Naive thymus-derived CD8-positive, alpha-beta T cell (primary cell): ENCODE measurements at places on chromosomes 1 and 21.

GRCh38 chr1:55623311-55623710 is 408.1 kb upstream of the USP24 start:
- DNase-seq: no peak

DNA sequence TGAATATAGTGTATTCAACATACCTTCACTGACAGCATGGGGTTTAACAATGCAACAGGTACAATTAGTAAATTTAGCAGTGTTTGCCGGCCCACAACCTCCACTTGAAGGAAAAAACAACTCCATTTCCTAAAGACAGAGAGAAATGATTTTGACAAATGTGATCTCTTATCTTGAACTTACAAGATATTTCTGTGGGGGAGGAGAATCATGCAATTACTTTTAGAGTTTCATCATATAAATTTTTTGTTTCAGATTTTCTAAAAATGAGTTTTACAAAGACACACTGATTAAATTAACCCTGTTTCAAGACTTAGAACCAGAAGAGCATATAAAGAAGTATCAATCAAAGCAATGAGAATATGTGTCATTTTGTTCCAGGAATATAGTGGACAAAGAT is 80.3 kb downstream of the NME7 start:
- DNase-seq: no peak

- DNase-seq: no peak
Observed at GRCh38 chr1:23381233-23381885, 11.7 kb upstream of the ZNF436 start.

GRCh38 chr1:118247593-118247992 is 62.6 kb upstream of the SPAG17 start:
- no peak for DNase-seq

GRCh38 chr1:94247138-94248094 is 10.0 kb upstream of the ARHGAP29 start:
- DNase-seq: peak; percentile 13

DNA sequence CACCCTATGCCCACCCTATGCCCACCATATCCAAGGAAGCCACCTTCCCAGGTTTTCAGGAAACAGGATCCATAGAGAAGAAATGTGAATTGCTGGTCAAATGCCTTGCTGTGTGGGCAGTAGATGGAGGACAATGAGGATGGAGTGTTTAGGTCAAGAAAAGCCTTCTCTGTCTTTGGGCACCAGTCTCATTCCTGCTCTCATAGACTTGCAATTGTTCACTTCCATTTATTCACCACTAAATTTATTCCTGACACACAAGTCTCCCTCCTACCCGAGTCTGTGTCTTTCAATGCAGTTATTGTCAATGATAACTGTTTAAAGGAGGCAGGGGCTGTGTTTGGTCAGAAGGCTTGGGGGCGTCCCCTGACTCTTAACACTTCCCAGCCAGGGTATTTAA is 48.0 kb upstream of the ITPKB start:
- DNase-seq: no peak

GRCh38 chr1:64410217-64410616 is 59.7 kb upstream of the CACHD1 start:
- no peak for DNase-seq

- no peak for DNase-seq
Observed at GRCh38 chr1:209319057-209319432, 264.5 kb upstream of the CAMK1G start.

DNA sequence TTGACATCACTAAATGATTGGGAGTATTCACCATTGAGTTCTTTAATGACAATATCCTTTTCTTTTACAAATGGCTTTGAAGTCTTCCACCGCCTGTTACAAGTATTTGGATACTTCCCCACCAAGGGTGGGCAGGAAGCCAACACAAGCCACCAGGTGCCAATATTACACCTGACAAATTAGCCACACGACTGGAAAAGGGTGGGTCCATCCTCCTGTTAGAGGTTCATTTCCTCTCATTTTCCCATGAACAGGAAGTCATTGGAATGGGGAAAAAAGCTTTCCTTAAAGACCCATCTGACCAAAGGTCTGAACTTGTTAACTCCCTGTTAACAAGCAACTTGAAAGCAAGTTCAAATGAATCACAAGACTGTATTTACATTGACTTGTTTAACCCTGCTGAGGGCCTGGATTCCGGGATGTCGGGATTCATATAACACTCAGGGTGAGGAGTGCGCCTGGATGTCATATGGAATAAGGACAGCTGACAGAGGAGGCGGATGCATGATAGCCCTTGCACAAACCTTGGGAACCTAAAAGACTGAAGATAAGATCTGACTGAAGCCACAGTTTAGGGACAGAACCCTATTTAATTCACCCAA is 40.5 kb upstream of the PROX1 start:
- DNase-seq: no peak

DNA sequence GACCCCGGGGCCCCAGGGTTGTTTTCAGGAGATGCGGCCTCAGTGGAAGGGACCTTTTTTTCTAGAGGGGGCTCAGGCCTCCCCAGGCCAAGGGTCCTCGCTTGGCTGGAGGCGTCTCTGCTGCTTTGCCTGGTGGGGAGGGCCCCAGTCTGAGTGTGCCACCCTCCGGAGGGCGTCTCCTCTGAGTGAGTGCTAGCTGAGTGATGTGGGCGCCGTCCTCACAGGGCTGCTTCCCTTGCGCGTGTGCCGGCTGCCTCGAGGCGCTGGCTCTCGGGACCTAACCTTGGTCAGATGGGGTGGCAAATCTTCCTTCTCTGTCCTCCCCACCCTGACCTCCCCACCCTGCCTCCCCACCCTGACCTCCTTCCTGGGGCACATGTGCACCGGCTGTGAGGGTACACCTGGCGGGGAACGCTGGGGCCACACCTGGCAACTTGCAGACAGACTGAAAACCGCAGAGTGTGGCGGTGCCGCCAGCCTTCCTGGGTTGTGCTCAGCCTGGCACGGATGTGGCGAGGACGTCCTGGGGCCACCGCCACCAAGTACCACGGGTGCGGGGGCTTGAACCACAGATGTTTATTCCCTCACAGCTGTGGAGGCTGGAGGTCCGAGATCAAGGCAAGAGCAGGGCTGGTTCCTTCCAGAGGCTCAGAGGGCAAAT is 93.0 kb upstream of the TTC34 start:
- DNase-seq: no peak

DNA sequence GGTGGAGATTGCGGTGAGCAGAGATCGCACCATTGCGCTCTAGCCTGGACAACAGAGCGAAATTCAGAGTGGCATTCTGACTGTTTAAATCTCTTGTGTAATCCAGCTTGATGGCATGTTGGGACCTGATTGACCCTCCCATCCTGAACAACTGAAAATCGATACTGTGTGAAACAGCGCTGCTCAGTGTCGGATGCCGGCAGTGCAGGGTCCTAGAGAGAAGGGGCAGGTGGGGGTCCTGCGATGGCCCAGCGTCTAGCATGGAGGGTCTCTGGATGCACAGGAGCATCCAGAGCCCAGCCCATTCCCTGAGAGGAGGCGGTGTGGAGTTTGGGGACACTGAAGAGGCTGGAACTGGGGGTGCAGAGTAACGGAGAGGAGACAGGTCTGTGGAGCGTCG is 15.8 kb downstream of the AGT start:
- no peak for DNase-seq

DNA sequence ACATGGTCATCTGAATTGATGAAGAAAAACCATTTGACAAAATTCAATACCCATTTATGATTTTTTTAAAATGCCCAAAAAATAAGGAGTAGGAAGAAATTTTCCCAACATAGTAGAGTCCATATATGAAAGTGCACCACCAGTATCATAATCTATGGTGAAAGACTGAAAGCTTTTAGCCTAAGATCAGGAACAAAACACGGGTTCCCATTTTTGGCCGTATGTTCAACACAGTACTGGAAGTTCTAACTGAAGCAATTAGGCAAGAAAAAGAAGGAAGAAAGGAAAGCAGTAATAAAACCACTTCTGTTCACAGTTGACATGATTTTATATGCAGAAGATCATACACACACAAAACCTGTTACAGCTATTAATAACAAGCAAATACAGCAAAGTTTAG is 227.8 kb upstream of the RAB4A start:
- DNase-seq: no peak

DNA sequence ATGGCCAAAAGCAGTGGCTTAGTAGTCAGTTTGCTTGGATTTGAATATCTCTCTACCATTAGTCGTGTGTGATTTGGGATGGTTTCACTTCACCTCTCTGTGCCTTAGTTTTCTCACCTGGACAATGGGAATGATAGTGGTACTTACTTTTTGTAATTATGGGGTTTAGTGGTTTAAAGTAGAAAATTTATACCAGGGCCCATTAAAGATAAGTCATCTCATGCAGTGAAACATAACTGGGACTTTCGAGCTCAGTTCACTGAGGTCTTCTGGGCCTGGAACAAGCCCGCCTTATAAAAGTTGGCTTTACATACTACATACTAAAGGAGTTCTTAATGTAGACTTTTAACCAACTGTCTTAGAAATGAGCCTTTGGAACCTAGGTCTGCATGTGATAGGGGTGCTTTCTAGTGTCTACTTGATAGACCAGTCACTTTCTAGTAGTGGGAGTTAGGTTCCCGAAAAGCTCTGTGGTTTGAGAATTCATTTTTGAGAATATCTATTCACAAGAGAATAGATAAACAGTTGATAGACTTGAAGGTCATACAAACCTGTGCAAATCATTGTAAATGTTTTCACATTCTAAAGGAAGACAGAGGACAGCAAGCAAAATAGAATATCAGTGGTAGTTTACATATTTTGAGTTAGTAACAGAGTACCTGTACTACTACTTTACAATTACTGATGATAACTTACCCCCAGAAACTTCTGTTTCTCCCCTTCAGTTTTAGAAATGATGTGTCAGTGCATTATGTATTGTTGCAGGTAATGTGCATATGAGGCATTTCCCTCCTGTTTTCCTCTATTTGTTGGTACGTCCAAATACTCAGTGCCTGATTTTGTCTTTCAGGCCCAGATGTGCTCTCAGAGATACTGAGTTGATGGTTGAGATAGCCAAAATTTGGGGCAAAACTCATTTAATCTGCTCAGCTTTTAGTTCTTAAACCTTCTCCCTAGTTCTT is 48.0 kb downstream of the DYRK1A start:
- no peak for DNase-seq

DNA sequence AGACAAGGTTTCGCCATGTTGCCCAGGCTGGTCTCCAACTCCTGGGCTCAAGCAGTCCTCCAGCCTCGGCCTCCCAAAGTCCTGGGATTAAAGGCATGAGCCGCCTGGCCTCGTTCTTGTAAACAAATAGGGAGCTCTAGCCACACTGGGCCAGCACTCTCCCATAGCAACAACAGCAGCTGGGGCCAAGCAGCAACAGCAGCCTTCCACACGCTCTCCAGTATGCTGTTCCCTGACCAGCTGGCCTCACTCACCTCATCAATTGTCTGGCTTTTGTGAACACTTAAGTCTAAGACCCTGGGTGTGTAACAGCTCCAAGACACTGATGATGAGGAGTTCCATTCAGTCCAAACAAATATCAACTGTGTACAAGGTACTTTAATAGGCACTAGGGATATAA is 16.9 kb upstream of the GLIS1 start:
- no peak for DNase-seq

- no peak for DNase-seq
Observed at GRCh38 chr1:92843429-92844352, 11.9 kb downstream of the RPL5 start.

DNA sequence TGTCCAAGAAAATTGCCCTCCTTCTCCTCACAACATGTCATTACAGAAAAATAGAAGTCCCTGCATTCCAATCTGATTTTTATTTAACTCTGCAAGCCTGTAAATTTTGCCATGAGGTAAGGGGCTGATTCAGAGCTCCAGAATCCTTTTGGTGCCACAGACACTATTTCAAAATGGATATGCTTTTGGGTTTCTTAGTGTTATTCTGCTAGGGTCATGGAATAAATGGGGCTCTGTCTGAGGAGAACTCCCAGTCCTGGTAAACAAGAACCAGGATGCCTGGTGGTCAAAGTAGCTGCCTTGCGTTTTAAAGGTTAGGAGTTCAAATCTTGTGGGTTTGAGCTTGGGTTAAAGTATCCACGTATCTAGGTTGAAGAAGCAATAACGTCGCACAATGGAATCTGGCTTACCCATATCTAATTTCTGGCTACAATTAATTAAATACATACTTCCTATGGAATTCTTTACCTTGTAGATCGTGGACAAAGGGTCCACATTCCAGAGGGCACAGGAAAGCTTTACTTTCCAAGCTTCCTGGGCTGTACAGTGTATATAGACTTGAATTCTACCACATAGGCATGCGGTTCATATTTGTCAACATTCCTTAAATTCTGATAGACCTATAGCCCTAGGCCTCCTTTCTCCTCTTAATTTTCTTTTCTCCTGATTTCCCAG is 98.0 kb upstream of the CDC42BPA start:
- DNase-seq: no peak

DNA sequence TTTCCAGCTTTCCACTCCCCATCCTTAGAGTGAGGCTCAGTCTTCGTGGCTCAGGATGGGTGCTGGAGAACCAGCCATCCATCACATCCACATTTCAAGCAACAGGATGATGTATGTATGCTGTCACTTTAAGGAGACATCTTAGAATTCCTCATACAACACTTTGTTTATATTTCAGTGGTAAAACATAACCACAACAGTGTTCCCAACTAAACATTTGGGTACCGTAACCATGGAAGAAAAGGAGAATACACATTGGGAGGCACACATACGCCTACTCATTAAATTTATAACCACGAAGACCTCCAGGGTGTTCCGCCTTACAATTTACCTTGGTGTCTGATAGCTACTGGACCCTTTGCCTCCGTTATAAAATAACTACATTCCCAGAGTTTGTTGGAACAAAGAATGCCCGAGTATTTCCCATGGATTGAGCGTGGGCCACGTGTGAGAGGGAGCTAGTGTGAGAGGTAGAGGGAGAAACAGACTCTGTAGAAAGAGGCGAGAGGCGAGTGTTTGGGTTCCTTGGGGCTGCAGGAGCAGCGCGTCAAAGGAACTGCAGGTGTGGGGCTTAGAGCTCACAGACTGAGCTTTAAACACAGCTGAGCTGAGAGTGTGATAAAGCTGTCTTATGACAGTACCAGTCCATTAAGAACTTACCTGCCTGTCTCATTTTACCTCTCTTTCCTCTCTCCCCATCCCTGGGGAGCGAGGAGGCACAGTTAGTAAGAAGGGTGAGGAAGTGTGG is 111.5 kb upstream of the USP24 start:
- no peak for DNase-seq
